Left renal pelvis (tissue), 4 donors: ENCODE measurements at places on chromosomes 2 and 18. TPM values are rescaled to one million over a fixed set of nuclear protein-coding genes. Genes with fewer than 3 reads are reported as not detected.

TDRD15 gene
- polyA plus RNA-seq, result not detected

MAL gene
- polyA plus RNA-seq, result 329 TPM

TMEM37 gene
- polyA plus RNA-seq, result 56.2 TPM

ACSL3 gene
- polyA plus RNA-seq, result 62.4 TPM

CCDC121 gene
- 12.3 TPM for polyA plus RNA-seq

TACR1 gene
- polyA plus RNA-seq, result 1.2 TPM

DPYSL5 gene
- 2.3 TPM for polyA plus RNA-seq

DUSP19 gene
- 5.8 TPM for polyA plus RNA-seq
